ENCODE measurements at places on chromosomes 11 and 22.
A peak's percentile ranks its signal among the peaks of the same experiment; 100 is the strongest.

GRCh38 chr11:113141010-113141409 is 173.4 kb upstream of the TTC12 start:
- DNase-seq = no peak

DNA sequence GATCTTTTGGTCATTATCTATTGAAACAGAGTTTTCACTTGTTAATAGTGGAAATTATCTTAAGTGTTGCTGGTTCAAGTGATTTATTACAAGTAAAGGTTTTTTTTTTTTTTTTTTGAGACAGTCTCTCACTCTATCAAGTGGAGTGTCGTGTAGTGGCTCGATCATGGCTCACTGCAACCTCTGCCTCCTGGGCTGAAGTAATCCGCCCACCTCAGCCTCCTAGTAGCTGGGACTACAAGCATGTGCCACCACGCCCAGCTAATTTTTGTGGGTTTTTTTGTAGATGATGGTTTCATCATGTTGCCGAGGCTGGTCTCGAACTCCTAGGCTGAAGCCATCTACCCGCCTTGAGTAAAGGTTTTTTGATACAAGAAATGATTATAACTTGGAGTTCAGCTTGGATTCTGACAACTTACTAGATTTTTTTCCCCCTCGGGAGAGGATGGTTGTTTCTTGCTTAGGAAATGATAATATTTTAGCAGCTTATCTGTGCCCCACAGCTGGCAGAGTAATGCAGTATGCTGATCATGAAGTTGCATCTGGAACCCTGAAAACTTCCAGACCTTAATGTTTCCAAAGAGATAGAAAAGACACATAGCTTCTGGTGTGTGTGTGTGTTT is 68.9 kb downstream of the MTMR3 start:
- no peak for DNase-seq

GRCh38 chr11:75246671-75247350 is 6.2 kb downstream of the TPBGL start:
- no peak for DNase-seq

DNA sequence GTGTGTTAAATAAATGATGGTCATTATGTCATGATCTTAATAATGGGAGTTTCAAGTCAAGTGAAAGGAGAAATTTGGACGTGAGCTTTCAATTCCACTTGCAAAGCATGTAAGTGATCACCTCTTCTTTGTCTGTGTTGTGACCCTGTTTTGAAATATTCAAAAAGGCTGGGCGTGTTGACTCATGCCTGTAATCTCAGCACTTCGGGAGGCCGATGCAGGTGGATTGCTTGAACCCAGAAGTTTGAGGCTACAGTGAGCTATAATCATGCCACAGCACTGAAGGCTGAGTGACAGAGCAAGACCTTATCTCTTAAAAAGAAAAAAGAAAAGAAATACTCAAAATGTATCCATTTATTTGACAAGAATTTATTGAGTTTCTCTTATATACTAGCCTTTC is 32.9 kb upstream of the EED start:
- DNase-seq = no peak

- no peak for DNase-seq
Measured at GRCh38 chr11:64410404-64410734, 51.4 kb downstream of the RPS6KA4 start.

DNA sequence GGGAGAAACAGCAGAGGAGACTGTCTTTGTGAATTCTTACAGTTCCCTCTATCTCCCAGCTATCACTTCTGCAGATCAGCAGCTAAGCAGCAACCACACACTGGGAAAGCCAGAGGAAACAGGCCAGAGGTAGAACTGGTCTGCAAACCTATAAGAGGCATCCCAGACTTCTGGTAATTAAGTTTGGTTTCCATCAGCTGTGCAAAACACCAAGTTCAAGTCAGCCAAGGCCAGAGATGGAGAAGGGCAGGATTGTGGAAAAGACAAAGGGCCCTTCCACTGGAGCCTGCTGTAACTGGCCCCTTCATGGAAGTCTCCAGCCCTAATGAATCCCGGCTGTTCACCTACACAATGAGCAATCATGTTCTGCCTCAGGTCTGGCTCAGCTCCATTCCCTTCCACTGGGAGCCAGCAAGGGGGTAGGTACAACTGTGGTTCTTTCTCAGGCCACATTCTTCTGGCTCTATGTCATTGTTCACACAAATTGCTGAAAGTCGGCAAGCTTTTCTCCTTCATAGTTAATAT is 4.6 kb upstream of the PAMR1 start:
- no peak for DNase-seq

GRCh38 chr11:32333320-32333991 is 101.9 kb downstream of the WT1 start:
- no peak for DNase-seq

DNA sequence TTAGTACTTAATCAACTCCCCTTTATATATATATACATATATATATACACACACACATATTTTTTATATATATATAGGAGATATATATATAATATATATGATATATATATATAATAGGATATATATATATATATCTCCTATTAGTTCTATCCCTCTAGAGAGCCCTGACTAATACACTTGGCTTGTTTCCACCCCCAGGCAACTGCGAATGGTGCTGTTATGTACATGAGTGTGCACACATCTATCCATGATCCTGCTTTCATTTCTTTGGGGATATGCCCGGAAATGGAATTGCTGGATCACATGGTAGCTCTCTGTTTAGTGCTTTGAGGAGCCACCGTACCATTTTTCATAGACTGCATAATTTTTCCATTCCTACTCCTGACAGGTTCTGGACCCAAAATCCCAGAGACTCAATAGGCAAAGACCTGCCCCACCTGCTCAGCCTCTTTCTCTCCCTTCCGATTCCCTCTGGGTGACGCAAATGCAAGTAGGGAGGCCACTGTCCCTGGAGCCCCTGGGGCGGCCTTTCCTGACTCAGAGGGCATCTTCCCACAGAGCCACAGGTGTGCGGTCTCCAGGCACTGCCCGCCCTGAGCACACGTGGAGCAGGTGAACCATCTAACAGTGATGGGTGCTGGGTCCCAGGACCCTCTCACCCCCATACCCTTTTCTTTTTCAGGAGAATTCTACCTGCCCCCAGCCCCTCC is 12.0 kb downstream of the FGF3 start:
- DNase-seq = no peak

GRCh38 chr11:120384476-120384875 is 48.3 kb downstream of the ARHGEF12 start:
- no peak for DNase-seq

DNA sequence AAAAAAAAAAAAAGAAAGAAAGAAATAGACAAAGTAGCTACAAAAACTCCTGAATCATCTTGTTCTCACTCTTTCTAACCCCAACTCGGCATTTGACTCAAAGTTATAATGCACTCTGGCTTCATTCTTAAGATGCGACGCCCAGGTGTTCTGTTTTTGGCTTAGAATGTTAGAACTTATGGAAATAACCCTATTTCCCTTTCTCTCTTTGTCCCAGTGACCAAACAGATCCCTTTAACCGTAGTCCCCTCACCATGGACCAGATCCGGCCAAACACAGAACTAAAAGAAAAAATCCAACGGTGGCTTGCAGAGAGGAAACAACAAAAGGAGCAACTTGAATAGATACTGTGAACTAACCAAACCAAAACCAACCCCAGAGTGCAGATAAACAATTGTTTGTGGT is 5.3 kb upstream of the ATP5MG start:
- DNase-seq = peak; percentile 55

- DNase-seq = no peak
Measured at GRCh38 chr11:96579656-96580055, 189.8 kb downstream of the JRKL start.

GRCh38 chr11:126841999-126842398 is 158.6 kb downstream of the KIRREL3 start:
- DNase-seq = no peak

GRCh38 chr11:112525844-112526590 is 265.4 kb upstream of the PLET1 start:
- peak; percentile 54 for DNase-seq

DNA sequence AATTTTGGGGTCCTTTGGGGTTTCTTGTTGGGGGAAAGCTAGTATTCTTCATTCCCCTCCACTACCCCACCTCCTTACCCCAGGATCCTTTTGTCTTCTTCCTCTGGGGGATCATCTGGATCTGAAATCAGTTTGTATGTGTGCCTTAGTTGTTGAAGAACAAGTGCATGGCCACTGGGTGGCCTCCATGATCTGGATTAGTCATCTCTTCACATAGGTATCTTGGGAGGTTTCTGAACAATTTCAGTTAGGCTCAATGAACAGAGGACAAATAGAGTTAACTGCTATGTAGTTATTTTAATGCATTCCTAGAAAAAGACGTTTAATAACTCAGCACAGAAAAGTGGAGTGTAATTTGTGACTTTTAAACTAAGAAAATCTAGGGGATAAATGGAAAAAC is 7.1 kb upstream of the VWA5A start:
- peak; percentile 37 for DNase-seq

DNA sequence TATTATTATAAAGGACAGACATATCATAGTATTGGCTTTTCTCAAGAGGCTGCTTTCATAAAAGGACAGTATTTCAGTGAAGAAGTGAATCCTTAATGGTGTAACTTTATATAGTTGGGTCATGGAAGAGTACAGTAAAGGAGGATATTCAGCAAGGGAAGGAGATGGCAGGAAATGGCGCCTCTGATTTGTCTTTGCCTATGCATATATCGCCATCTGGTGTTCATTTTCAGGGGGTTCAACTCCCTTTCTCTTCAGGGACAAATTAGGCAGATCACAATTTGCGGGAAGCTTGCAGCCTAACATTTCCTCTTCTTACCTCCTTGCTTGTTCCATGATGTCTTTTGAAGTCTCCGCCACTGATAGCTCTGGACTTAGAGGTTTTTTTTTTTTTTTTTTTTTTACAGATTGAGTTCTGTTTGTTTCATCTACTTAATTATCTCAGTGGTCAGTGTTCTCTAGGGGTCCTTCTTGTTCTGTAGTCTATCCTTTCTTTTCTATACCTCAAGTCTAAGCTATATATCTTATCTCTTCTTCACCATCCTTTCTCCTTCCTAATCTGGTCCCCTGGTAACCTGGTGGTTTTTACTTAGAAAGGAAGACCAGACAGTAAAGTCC is 21.8 kb upstream of the RRM1 start:
- DNase-seq = peak; percentile 85

GRCh38 chr11:74570266-74571061 is 21.9 kb upstream of the POLD3 start:
- peak; percentile 45 for DNase-seq

- DNase-seq = peak; percentile 64
Measured at GRCh38 chr11:67382276-67383136, 9.1 kb upstream of the CLCF1 start.

- DNase-seq = no peak
Measured at GRCh38 chr11:15199693-15200092, 85.0 kb downstream of the INSC start.

GRCh38 chr22:20536590-20537324 is 29.3 kb downstream of the MED15 start:
- DNase-seq = no peak

DNA sequence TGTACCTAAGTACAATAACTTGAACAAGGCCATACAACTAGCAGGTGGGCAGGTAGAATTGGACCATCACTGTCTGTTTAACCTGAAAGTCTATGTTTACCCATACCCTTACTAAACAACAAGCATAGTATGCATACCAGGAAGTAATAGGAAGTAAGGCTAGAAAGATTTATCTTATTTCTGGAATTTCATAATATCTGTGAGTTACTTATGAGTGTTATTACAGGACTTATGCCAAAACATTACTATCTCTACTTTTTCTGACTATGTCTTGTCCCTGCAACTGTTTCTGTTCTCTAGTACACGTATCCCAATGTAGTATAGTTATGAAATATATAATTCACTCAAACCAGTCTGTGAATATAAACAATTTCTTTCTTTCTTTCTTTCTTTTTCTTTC is 1400.8 kb upstream of the TENM4 start:
- DNase-seq = no peak

GRCh38 chr11:35949242-35949641 is 5.4 kb downstream of the LDLRAD3 start:
- no peak for DNase-seq

- DNase-seq = no peak
Measured at GRCh38 chr11:60145677-60146076, 37.2 kb downstream of the MS4A6A start.

- no peak for DNase-seq
Measured at GRCh38 chr22:49658902-49659280, 168.8 kb downstream of the BRD1 start.

DNA sequence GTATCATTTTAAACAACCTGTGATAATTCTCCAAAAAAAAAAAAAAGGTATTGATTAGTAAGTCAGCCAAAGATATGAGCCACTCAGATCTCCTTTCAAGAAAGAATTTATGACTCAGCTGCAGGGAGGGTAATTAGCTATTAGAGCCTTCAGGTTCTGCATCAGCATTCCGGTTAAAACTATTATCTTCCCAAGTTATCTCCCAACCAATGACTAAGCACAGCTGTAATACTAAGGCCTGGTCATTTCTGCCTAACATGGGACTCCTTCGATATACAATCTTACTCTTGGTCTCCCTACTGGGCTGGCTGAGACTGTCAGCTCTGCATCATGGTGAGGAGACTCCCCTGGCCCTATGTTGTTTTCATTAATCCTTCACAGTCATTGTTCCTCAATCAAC is 60.4 kb downstream of the SBF2 start:
- DNase-seq = no peak

DNA sequence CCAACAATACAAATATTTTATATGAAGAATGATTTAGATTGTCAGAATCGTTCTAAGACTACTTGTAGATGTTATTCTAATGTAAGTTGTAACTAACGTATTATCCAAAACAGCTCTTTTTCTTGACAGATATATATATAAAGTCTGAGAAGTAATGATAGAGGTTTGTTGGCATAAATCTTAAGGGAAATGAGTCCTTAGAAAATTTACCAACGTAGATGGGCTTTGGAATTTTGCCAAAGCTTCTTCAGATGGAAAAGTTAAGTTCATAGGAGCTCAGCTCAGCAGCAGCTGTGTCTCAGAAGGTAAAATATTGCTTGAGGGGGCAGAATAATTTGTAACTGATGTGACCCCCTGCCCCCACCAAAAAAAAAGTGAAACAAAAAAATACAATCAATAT is 66.7 kb downstream of the BID start:
- DNase-seq = no peak

GRCh38 chr11:21949763-21950413 is 243.0 kb upstream of the ANO5 start:
- DNase-seq = no peak

DNA sequence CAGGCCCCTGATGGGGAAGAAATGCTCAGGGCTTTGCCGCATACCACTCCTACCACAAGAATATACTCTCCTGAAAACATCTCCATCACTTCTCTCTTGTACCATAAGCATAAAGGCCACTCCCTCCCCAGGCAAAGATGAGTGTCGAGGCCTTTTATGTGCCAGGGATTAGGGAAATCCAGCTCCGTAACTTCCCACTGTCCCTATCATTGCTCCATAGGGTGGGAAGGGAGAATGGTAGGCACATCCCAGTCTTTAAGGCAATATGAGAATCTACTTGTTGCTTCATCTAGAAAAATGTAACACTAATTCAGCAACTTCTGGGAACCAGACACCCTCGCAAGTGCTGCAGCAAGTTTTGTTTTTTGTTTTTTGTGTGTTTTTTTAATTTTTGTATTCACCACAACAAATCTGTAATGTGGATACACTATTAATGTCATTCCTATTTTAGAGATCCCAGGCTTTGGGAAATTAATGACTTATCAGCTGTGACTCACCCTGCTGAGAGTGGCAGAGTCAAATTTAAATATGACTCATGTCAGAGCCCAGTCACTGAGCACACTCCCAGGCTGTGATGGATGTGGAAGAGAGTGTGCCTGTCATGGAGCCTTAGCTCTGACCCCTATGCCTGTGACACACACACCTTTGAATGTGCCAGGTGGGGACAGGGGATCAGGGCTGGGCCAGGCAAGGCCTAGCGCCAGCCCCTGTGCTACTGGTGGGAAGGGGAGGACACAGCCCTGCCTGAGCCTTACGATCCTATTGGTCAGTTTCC is 23.4 kb downstream of the PANX1 start:
- DNase-seq = no peak

GRCh38 chr11:4606231-4607015 is 1.6 kb downstream of the TRIM68 start:
- no peak for DNase-seq

All from Jurkat, Clone E6-1 (cell line).